NCI-H748 treated with DMSO at 0.1 percent for 48 hours (cell line): ENCODE measurements at places on chromosomes 11 and 22.

GRCh38 chr22:30694171-30694639, 469 bp upstream of the OSBP2 start:
- DNase-seq, result peak; percentile 2

GRCh38 chr11:125261588-125261987, 97.0 kb downstream of the PKNOX2 start:
- DNase-seq, result no peak

DNA sequence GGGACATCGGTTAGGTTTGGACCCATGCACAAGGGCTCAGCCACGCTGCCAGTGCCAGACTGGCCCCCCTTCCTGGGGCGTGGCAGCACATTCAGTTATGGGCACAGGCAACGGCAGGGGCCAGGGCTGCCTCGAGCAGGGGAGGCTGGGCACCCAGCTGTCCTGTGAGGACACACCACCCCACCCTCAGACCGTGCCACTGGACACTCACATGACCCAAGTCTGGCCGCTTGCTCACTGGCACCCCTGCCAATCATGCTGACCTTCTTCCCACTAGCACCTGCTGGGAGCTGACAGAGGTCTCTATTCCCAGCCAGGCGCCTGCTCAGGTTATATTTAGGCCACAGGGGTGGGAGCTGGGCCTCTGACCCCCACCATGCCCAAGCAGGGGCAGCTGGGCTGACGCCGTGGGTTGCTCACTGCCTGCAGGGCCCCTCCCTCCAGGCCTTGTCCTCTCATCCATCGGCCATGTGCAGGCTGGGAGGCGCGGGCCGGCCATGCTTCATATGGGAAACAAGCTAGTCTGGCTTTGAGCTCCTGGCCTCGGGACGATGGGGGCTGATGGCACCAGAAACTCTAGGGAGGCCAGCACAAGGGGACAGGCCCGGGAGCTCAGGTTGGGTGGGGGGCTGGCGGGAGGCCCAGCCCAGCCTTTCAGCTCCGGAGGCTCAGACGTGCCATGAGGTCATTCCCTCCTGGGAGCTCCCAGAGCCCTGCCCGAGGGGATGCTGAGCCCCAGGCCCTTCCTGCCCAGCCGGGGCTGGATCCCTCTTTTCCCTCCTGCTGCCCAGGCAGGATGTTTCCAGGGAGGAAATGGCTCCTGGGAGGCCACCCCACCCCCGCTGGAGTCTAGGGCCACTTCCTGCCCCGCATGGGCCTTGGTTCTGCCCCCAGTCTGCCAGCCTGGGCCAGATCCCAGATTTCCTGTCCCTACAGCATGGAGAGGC, 15.2 kb upstream of the TBX1 start:
- no peak for DNase-seq

DNA sequence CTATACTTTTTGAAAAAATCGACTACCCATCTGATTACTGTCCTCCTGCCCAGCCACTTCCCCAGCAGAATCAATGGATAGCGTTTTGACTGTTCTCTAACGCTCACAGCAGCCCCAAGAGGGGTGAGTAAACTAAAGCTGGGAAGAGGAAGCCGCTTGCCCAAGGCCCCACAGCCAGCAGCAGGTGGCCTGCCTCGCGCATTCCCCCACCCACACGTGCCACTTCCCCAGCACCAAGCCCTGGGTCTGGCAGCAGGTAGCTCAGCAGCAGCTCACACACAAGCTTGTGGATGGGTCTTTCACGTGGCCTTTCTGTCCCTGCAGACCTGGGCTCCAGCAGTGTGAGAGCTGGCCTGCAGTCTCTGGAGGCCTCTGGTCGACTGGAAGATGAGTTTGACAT, 34.3 kb downstream of the TOM1 start:
- no peak for DNase-seq

- no peak for DNase-seq
Measured at GRCh38 chr11:113273720-113274119, 40.7 kb upstream of the TTC12 start.
